ENCODE measurements at places on chromosomes 2 and 18.

GRCh38 chr2:158325782-158326340 is 130.7 kb downstream of the CCDC148 start:
- no peak for DNase-seq

DNA sequence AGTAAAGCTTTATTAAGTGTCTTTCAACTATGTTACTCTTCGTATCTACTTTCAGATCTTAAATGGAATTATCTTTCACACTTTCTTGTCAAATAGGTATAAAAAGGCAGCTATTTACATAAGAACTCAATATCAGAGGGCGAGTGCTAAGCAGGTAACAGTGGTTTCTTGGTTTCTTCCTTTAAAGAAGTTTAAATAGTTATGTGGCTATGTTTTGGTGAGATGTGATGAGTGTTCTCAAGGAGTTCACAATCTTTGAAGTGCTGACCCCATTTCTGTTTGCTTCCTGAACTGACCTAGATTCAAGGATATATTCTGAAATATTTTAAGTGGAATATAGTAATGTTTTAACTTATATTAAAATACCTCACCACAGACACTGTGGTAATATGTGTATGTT is 161.9 kb downstream of the DPP4 start:
- DNase-seq: no peak

GRCh38 chr2:102236132-102236531 is 49.3 kb downstream of the IL1RL2 start:
- no peak for DNase-seq

GRCh38 chr2:2933426-2933825 is 444.2 kb downstream of the EIPR1 start:
- no peak for DNase-seq

DNA sequence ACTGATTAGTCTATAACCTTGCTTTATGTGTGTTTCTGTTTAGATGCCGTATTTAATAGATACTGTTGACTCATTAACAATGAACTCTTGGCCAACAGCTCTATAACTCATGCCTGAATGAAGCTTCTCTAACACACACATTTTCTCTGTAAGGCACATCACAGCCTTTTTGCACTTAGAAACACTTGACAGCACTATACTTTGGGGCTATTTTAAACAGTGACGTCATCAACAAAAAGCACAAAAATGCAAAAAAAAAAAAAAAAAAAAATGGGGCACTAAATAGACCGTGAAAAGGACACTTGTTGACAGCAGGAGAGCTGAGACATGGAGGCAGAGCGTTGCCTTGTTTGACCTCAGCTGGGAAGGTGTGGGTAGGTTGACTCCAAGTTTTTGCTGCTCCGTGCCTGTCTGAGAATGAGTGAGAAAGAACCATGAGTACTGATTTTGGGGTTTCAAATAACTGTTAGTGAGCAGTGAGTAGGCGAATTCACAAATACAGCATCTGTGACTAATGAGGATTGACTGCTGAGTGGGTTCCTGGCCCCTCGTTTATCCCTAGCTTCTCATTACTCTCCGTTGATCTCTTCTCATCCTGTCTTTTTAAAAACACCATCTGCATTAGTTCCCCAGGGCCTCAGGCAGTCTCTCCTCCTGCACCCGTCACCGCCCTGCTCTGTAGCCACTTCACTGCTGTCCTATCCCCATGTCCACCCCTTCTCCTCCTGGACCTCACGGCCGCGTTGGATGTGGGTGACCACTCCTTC is 24.4 kb downstream of the SPP2 start:
- no peak for DNase-seq

DNA sequence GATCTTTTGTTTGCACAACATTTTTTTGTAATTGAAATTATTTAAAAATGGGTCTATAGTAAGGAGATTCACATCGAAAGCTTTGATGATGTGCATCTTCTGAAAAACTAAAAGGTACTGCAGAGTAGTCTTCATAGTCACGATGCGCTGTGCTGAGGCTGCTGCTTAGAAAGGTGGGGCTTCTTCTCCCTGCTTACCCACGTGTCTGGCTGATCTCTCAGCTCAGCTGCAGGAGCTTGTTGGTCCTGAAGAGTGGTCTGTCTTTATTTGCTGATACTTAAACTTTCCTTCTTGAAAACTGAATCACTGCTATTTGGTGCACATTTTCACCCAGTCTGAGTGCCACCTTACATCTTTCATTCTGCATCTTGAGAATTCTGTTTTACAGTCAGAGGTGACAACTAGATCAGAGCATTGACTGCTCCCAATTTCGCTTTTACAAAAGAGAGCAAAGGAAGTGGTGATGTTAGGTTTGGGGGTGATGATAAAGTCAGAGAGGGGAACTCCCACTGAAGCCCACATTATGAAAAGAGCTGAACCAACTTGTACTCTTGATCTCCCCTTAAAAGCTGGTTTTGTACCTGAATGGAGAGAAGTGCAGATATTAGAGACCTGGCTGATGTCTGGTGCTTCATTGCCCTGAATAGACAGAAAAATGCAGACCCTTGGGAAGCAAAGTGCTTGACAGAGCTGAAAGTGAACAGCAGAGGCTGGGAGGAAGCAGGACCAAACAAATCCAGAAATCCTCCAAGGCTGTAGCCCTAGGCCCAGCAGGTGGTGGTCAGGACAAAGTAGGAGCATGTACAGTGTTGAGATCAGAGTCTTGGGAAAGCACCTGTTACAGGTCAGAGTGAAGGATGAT is 984.5 kb downstream of the TSN start:
- no peak for DNase-seq

DNA sequence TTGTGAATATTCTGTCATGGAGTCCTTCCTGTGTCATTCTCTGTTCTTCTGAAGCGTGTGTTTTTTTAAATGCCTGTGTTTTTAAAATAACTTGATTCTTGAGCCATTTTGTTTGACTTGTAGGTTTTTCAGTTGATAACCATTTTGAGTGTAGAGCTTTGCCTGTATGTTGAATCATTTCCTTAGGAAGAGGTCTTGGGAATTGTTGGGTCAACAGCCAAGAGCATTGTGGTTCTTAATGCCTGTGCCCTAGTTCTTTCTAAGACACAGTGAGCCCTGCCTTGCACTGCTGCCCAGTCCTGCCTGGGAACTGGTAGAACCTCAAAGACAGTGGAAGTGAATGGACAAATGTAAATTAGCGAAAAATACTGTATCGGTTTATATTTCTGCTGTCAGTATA is 25.9 kb downstream of the RAB12 start:
- no peak for DNase-seq

DNA sequence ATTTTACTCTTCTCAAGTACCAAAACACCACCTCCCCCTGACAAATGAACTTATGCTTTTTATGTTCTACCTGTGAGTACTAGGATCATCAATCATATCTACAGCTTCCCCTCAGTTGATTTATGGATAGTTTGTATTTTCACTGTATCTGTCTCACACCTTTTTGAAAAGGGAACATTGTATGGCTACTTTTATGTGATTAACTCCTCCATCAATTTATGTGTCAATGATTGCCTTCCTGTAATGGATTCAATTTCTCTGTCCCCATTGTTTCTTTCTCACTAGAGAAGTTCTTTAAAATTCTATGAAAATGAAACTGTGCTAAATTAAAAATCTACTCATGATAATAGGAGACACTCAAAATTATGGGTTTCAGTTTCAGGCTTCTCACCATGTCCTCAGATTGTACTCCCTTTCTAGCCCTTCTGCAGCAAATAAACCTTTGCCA is 935.0 kb downstream of the TRIB2 start:
- no peak for DNase-seq

- DNase-seq: no peak
Observed at GRCh38 chr2:30346471-30347169, 100.4 kb upstream of the LCLAT1 start.

DNA sequence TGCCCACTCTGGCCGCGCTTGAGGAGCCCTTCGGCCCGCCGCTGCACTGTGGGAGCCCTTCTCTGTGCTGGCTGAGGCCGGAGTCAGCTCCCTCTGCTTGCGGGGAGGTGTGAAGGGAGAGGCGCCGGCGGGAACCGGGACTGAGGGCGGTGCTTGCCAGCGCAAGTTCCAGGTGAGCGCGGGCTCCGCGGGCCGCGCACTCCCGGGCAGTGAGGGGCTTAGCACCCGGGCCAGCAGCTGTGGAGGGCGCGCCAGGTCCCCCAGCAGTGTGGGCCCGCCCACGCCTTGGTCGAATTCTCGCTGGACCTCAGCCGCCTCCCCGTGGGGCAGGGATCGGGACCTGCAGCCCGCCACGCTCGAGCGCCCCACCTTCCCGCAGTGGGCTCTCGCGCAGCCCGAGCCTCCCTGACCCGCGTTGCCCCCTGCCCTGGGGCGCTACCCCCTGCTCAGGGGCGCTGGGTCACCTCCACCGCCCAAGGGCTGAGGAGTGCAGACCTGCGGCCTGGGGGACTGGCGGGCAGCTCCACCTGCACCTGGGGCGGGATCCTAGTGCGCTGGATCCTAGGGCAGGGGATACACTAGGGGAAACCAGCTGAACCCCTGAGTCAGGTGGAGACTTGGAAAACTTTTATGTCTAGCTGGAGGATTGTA is 97.3 kb downstream of the CD8B2 start:
- no peak for DNase-seq

DNA sequence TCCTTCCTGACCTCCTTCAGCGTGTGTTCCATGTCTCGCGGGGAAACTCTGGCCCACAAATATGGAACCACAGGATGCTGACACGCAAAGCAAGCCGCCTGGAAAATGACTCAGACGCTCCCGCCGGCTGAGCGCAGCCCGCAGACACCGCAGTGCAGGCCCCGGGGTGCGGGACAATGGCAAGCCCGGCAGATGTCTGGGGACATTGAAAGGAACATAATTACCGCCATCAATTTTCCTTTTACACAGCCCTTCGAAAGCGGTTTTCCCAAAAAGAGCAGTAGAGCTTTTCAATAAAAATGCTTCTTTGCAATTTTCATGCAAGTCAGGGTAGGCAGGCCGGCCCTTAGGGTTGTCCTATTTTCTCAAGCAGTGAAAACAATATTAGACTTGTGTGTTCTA is 159.2 kb upstream of the SH3BP4 start:
- DNase-seq: no peak

- no peak for DNase-seq
Observed at GRCh38 chr2:239093952-239094351, 246.1 kb downstream of the TWIST2 start.

DNA sequence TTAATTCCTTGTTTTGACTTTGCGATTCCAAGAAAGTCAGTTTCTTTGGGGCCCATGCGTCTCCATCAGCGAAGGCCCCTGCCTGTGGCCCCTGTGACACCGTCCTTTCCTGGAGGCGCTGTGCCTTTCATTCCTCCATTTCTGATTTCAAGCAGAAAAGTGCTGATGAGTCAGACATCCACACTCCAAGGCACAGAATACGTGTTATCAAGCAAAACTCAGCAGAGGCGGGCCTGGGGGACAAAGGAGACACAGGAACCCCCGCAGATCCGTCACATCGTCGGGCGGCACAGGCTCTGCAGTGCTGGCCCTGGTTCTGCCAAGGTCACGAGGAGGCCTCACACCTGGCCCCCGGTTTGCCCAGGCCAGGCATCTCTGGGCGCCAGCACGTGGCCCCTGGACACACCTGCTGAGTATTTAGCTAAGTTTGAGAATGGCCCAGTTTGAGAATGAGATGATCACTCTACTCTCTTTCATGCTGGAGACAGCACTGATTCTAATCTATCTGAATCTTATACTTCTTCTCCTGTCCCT is 7.2 kb upstream of the SALL3 start:
- no peak for DNase-seq

DNA sequence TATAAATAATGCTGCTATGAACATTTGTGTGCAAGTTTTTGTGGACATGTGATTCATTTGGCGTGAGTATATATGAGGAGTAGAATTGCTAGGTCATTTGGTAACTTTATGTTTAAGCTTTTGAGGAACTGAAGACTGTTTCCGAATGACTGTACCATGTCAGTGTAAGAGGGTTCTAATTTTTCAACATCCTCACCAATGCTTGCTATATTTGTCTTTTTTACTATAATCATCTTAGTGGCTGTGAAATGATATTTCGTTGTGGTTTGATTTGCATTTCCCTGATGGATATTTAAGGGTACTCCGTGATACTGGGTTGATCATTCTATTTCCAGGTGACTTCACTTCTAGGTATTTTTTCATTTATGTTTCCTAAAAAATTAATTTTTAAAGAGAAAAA is 241.1 kb downstream of the BCL2 start:
- DNase-seq: no peak

DNA sequence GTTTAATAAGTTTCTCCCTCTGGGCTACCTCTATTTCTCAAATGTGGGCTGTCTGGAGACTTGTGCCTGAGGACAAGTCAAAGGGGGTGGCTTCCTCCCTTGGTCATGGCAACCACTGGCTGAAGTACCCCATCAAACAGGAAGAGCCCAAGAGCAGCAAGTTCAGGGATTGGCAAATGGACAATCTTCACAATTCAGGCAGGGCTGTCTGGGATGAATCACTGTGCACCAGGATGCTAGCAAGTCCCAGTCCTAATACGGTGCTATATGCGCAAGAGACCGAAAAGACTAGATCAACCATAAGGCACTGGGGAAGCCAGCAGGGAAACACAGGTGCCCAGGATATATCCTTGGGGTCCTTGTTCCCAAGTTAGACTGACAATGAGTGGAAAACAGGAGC is 75.5 kb downstream of the ANTXR1 start:
- no peak for DNase-seq

- DNase-seq: no peak
Observed at GRCh38 chr2:54629914-54630857, 93.3 kb upstream of the EML6 start.

DNA sequence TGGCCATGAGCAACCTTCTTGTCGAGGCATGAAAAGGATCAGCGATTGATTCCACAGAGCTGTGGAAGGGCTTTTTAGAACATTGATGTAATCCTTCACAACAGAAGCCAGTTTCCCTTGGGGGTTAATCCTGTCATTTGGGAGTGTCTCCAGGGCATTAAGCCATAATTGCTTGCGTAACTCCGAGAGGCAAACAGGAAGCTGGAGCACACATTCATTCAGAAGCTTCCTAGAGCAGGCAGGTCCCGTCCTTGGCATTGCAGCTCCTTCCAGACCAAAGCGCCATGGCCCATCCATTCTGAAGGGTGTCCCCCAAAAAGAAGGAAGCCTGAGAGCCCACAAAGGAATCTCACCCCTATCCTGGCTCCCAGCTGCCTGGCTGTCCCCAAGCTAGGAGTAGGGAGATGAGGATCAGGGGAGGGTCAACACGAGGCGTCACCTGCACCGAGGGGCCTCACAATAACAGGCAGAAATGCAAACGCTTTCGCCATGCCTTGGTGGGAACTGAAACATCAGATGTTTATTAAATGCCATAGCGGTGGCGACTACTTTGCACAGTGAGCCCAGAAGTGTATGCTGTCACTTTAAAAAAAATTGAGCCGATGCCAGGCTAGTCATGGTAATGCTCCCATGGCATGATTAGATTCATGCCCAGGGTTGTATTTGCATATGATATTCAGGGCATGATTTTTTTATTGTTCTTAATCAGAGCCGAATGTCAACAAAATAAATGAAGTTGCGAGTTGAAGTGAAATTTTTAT is 339.4 kb downstream of the BCL11A start:
- no peak for DNase-seq
